ENCODE measurements at places on chromosomes 2 and 18. TPM values are rescaled to one million over a fixed set of nuclear protein-coding genes. Genes with fewer than 3 reads are reported as not detected.

GRCh38 chr2:16487686-16488085, 177.9 kb downstream of the CYRIA start:
- no peak for DNase-seq

DNA sequence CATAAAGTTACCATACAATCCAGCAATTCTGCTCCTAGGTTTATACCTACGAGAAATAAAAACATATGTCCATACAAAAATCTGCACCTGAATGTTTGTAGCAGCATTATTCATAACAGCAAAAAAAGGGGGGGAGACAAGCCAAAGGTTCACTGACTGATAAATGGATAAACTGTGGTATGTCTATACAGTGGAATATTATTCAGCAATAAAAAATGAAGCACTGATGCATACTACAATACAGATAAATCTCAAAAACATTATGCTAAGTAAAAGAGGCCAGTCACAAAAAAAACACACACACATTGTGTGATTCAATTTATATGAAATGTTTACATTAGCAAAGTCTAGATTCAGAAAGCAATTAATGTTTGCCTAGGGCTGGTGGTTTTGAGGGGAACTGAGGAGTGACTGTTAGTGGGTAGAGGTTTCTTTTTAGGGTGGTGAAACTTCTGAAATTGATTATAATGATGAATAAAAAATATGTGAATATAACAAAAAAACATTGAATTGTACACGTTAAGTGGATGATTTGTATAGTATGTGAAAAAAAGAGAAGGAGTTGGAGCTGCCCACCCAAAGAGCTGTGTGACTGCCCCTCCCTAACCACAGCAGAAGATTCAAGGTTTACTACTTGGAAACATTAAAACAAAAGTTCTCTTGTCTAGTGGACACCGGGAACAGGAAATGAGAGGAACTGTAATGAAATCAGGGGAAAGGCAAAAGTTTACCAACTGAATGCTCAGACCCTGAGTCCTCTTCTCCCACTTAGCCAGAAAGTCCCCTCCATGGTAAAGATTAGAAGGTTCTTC, 13.4 kb downstream of the COLEC12 start:
- DNase-seq: no peak

- DNase-seq: no peak
These were observed 39.5 kb downstream of the PKDCC start for GRCh38 chr2:42087137-42087856.

The DPP10 gene
- not detected for polyA plus RNA-seq

DNA sequence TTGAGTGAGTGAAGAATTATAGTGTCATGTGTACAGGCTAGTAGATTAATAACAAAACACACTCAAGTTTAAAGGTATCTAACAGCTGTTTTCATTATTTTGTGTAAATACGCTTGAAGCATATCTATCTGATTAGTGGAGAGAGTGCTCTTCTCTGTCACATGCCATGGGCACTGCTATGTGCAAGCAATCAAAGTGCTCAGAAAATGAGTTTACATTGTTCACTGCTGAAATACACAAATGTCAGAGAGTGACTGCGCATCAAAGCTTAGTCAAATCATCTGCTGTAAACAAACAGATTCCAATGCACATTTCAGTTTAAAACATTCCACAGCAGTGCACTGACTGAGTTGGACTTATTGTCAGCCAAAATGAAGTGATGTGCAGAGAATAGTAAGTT, 423.4 kb downstream of the ZEB2 start:
- DNase-seq: no peak

- no peak for DNase-seq
These were observed 167.8 kb downstream of the CELF4 start for GRCh38 chr18:37397814-37398213.

DNA sequence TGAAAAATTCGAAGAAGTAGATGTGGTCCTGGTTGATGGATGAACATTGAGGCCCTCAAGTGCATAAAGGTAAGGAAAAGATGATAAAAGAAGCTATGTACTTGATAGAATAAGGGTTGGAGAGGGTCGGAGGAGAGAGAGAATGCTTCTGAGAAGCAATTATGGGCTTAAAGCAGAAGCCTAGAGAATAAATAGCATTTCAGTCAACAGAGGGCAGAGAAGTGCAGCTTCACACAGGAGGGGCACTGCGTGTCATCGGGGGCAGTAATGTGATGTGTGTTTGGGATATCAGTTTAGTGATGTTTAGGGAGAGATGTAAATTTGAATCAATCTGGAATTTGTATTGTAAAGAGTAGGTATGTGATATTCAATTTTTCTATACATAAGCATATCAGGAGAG, 334.5 kb downstream of the PIK3C3 start:
- DNase-seq: no peak

- no peak for DNase-seq
These were observed 84.9 kb downstream of the PDCL3 start for GRCh38 chr2:100647709-100648108.

DNA sequence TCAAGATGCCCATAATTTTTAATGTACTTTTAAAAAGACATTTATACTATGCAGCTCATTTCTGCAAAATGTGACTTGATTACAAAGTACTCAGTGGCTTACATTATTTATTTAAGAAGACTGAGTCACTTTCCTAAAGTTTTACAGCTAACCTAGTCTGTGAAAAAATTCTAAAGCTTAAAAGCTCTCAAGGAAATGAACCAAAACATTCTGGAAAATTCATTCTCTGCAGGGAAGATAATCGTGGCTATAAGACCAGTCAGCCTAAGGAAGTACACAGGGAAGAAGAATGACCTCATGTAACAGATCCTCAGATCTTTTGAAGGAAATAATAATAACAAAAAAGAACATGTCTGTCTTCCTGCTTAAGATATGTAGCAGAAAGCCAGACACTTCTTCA, 232.1 kb upstream of the STK17B start:
- no peak for DNase-seq

- no peak for DNase-seq
These were observed 99.9 kb downstream of the CPO start for GRCh38 chr2:207039225-207039624.

The CRYGD gene
- polyA plus RNA-seq: not detected

GRCh38 chr2:218893349-218894150, 12.9 kb downstream of the WNT10A start:
- no peak for DNase-seq

DNA sequence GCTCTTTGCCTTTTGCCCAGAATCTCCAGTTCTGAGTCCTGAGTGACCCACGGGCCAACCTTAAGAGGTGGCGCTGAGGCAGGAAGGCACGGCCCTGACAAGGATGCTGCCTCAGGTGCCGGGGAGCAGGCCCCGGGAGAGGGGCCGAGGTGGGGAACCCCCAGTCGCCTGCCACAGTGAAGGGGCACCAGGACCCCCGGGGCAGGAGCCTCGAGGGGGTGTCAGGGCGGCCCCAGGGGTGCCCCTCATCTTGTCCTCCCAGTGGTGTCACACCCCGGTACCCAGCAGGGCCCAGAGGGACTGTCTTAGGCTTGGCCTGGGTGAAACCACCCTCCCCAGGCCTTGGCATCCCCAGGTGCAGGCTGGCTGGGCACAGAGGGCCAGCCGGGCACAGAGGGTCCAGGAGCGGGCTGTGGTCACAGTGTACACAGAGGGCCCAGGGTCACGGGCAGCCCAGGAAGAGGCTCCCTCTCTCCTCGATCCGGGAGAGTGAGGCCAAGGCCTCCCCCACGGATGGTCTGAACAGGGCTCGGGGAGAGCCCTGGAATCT, 1.0 kb downstream of the PDCD1 start:
- no peak for DNase-seq

GRCh38 chr2:221374234-221374633, 197.9 kb downstream of the EPHA4 start:
- no peak for DNase-seq

GRCh38 chr2:54476852-54477251, 20.7 kb downstream of the SPTBN1 start:
- no peak for DNase-seq

GRCh38 chr2:172087780-172088244, 2.5 kb downstream of the DLX1 start:
- no peak for DNase-seq

DNA sequence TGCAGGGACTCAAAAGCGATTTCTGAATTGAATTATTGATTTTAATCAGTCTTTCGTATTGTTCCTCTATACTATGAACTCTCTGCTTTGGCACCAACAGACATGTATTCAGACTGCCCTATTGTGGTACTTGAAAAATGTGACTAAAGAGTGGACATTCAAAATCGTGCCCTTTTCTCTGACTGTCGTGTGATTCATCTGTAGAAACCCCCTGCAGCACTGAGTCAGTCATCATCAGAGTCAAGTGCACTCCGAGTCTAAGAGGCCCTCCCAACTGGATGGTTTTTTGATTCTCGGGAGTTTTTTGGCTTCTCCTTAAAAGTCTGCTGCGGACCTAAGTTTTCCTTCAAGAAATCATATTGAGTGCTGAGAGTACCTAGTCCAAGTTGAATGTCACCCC, 96.4 kb upstream of the FOSL2 start:
- no peak for DNase-seq

GRCh38 chr2:105425936-105426625, 27.2 kb upstream of the FHL2 start:
- DNase-seq: no peak

The PDCD1 gene
- 1.9 TPM for polyA plus RNA-seq

DNA sequence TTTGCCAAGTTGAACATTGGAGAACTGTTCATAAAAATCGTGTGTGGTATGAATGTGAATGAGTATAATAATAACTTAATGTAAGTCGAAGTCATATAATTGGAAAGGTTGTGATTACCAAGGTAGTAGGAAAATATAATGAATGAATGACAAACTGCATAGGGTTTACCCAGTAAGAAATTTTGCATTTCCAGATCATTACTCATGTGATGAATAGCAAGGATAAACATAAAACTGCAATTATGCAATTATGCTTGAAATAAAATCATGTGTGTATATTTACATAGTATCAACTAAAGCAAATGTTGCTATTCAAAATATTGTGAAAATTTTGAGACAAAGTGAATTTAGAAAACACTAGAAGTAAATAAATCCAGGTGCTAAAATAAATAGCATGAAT, 1108.7 kb upstream of the TMEFF2 start:
- no peak for DNase-seq

GRCh38 chr2:233650981-233651380, 14.7 kb downstream of the UGT1A10 start:
- DNase-seq: no peak

The CIB4 gene
- not detected for polyA plus RNA-seq

- DNase-seq: no peak
These were observed 11.5 kb upstream of the DIPK1C start for GRCh38 chr18:74468547-74469061.

- no peak for DNase-seq
These were observed 458.7 kb upstream of the HNRNPA3 start for GRCh38 chr2:176753752-176754474.

The FOXI3 gene
- polyA plus RNA-seq: not detected

- no peak for DNase-seq
These were observed 114.8 kb upstream of the SERTAD2 start for GRCh38 chr2:64768491-64769005.

The FSHR gene
- polyA plus RNA-seq: not detected

DNA sequence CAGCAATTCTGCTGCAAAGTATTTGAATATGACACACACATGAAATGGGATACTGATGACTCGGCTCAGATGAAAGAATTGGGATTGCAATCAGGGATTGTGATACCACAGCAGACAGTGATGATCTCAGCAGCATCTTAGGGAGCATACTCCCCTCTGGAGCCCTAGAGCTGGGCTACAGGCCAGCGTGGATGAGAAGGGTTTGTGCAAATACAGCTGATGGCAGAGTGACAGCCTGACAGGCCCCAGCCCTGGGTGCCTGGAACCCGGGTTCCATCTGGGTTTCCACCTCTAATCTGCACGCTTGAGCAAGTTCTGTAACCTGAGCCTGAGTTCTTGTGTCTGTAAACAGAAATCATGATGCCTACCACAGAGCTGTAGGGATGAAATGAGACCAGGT, 418.0 kb downstream of the LRATD1 start:
- DNase-seq: no peak

Data from GM12878 (cell line).